Stimulated activated CD4-positive, alpha-beta T cell treated with anti-CD3 and anti-CD28 coated beads, Interleukin-1b, Interleukin-23, amount 100 ng/mL, for 1 hour (primary cell): ENCODE measurements at places on chromosomes 6 and 20.

GRCh38 chr6:41780551-41781365 is at the start of gene PRICKLE4:
TSS of gene PRICKLE4 (plus strand) at chr6:41780782. CDS start at chr6:41783474, 2,692 bp downstream.
- no peak for DNase-seq

- no peak for DNase-seq
Measured at GRCh38 chr6:130324657-130325056, 41.2 kb upstream of the TMEM200A start.

DNA sequence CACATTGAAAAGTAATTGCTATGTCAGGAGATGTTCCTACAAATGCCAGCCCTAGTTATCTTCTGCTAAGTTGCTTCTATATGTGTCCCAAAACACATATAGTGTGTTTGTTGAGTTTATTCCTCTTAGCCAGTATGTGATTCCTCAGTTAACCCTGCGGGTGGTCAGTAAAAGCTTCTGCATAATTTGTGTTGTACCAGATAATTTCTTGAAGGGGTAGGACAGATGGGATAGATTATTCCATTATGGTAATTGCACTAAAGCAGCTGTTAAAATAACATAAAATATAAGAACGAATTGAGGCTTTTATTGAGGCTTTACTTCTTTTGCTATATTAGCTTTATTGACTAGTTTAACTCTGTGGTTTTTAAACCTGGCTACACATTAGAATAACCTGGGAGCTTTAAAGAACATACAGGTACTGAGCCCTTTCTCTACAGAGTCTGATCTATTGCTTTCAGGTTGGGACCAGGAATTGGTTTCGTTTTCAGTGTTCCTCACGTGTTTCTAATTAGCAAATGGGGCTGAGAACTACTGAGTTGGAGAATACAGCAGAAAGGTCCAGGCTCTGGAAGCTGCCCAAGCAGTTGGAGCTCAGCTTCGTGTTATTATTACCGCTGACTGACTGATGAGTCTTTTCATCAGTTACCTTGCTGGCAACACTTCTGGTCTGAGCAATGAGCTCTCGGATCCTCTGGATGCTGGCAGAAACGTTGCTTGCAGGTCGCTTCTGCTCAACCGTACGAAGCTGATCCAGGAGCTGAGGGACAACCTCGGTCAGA is 56.9 kb downstream of the FAM229B start:
- DNase-seq = no peak

- no peak for DNase-seq
Measured at GRCh38 chr6:111642463-111643158, 36.9 kb upstream of the TRAF3IP2 start.

DNA sequence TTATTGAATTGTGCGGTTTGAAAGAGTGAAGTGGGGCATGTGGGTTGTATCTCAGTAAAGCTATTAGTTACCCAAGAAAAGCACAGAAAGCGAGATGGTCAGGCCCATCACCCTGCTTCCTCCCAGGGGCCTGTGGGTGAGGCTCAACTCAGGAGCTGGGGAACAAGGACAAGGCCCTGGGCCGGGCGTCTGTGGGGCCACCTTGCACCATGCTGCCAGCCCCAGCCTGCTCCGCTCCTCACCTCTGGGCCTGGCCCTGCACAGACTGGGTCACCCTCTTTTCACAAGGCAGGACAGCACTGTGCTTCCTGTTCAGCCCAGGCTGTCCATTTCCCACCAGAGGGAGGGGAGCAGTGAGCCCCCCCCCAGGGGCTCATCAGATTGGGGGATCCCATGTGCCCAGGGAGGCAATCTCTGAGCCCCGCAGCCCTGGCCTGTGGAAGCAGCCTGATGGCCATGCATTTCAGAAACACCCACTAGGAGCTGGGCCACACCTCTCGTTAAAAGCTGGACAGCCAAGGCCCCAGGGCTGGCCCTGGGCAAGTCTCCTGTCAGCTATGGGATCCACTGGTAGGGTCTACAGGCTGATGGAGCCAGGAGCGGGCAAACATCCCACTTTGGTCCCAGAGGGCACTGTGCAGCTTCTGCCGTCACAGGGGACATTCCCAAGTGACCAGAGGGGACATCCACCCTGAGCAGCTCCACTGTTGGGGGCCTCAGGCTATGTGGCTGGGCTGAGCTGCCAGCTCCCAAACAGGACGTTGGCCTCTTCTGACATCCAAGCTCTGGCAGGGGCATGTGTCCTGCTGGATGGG is 55.9 kb downstream of the YTHDF1 start:
- no peak for DNase-seq

- no peak for DNase-seq
Measured at GRCh38 chr6:20202324-20202658, 10.0 kb downstream of the MBOAT1 start.

- no peak for DNase-seq
Measured at GRCh38 chr6:12570461-12571030, 146.0 kb upstream of the PHACTR1 start.

DNA sequence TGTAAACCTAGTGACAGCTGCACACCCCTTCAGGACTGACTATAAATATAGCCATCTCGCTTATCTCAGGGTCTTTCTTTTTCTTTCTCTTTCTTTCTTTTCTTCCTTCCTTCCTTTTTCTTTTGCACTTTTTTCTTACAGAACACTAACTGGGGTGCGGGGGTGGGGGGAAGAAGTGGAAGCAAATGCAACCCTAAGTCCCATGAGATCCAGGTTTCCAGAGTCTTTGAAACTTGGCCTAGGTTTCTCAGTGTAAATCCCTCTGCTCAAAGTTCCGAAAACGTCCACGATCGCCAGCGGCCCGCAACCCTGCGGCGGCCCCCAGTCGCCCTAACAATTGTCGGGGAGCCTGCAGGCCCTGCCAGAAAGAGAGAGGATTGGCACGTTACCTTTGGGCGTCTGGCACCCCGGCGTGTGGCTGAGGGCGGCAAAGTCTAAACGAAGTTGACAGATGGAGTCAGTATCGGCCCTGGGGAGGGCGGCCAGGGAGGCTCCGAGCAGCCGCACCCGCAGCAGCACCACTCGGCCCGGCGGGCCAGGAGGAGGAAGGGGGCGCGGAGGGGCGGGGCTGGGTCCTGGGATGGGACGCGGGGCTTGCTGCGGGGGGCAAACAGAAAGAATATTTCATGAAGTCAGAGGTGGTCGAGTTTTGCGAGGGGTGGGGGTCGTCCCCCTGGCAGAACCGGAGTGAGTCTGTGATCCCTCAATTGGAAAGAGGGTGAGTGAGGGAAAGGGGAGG is 577 bp upstream of the FOXF2 start:
- no peak for DNase-seq

- DNase-seq = no peak
Measured at GRCh38 chr6:27096834-27097511, 150.5 kb upstream of the PRSS16 start.

DNA sequence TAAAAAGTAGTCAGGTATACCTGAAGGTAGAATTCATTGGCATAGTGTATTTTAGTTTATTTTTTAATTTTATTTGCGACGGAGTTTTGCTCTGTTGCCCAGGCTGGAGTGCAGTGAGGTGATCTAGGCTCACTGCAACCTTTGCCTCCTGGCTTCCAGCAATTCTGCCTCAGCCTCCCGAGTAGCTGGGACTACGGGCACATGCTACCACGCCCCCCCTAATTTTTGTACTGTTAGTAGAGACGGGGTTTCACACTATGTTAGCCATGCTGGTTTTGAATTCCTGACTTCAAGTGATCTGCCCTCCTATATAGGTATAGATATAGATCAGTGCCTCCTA is 102.8 kb upstream of the PRSS16 start:
- DNase-seq = no peak

DNA sequence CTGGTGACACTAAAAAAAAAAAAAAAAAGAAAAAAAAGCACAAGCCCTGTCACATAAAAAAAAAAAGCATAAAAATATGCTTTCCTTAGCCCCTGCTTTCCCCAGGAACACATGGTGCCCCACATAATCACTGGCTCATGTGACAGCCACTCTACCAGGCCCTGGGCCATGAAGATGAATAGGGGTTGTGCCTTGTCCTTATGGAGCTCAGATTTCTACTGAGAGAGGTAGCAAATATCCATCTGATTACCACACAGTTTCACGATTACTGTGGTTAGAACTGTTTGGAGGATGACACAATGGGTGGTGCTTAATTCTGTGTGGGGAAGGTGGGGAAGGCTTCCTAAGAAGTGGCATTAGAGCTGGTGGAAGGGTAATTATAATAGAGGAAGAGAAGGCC is 9.3 kb downstream of the RAET1E start:
- no peak for DNase-seq

- DNase-seq = no peak
Measured at GRCh38 chr6:158313989-158314388, 1.7 kb downstream of the TULP4 start.

DNA sequence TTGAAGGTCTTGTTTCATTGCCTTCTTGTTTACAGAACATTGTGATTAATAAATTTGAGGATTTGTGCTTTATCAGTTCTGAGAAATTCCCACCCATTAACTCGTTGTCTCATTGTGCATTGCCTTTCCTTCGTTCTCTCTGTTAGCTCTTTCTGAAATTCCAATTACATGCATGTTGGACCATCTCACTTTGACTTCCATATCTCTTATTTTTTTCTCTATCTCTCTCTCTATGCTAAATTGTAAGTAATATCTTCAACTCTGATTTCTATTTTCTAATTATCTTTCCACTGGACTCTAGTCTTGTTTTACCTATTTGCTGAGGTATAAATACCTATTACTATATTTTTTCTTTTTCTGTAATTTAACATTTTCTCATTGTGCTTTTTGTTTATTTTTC is 92.3 kb downstream of the SHLD1 start:
- no peak for DNase-seq

DNA sequence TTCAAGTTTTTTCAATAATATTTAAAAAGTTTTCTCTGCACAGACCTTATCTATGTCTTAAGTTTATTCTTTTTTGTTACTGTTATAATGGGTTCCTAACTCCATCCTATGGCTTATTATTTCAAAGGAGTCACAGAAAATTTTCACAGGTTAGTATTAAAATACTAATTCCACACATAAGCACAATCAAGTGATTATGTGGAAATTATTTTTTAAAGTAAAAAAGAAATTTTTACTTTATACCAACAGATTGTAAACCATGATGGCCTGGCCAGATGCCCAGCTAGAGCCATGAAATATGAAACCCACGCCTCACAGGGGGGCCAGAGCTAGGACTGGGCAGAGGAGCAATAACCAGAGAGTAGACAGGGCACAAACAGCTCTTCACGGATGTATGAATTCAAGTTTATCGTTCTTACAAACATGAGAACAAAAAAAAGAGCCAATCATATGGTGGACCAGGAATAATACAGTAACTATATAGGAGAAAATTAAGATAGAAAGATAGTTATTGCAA is 34.0 kb downstream of the NUDT3 start:
- no peak for DNase-seq

GRCh38 chr6:18323935-18324705 is 59.8 kb upstream of the DEK start:
- no peak for DNase-seq

GRCh38 chr20:24576447-24576846 is 107.0 kb downstream of the SYNDIG1 start:
- no peak for DNase-seq

DNA sequence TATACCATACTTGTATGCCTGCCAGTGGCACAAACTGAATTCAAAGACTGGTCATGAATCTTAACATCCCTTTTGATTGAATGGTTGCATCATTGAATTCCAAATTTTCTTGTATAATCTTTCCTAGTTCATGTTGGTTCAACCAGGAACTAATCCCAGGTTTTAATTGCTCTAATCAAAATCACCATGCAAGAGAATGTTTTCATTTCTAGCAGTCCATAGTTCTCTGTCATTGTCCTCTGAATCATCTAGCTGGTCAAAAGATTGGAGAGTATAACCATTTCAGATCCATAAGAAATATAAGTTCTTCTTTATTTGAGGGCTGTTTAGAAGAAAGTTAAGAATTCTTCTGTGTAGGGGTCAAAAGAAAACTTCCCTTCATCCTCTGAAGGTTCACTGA is 57.2 kb downstream of the ZNF292 start:
- no peak for DNase-seq

DNA sequence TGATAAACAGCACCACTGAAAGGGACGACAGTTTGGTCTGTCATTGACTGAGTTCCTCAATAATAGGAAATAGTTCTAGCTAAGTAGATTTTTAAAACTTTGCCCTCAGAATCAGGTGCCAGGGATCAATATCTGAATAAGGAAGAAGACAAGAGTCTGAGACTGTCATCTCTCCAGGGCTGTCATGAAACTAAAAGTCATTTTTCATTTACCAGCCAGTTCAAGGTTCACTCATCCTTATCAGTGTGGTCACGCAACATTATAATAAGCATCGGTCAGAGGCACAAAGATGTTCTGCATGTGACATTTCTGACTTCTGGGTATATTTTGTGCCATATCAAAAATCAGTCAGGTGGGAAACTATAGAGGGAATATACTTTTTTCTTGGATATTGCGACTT is 52.5 kb upstream of the E2F3 start:
- no peak for DNase-seq

GRCh38 chr6:168527451-168528210 is 86.6 kb downstream of the SMOC2 start:
- DNase-seq = no peak

DNA sequence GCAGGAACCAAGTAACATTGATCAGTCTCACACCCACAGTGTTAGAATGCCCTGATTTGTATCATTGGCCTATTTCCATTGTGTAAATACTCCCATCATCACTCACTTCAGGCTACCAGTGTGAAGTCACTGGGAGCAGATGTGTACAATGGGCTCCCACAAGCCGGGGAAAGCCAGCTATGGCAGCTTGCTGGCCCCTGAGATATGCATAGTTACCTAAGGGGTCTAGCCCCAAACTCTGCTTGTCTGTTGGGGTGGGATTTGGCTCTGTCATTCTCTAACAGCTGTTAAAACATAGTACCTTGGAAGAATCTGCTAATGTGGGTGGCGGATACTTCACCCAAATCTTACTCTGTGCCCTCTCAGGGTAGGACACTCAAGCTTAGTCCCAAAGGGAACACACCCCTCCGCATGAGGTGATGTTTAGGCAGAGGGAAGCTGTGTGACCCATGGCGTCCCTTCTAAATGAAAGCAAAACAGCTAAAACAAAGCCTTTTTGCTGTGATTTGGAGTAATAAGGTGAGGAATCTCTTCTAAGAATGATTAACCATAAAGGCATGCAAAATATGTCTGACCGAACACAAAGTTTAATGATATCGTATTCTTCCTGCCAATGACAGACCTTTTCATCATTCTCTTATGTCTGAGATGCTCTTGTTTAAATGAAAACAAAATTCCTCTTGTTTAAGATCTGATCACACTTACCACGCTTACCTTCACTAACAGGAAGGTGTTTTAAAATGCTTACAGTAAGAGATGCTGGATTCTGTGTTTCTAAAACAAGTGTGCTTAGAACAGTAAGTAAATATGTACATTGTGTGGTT is 45.9 kb upstream of the PXDC1 start:
- DNase-seq = no peak
